ENCODE measurements at places on chromosomes 13 and 19.

GRCh38 chr13:36884235-36884634 is 35.8 kb downstream of the SMAD9 start:
- no peak for DNase-seq

DNA sequence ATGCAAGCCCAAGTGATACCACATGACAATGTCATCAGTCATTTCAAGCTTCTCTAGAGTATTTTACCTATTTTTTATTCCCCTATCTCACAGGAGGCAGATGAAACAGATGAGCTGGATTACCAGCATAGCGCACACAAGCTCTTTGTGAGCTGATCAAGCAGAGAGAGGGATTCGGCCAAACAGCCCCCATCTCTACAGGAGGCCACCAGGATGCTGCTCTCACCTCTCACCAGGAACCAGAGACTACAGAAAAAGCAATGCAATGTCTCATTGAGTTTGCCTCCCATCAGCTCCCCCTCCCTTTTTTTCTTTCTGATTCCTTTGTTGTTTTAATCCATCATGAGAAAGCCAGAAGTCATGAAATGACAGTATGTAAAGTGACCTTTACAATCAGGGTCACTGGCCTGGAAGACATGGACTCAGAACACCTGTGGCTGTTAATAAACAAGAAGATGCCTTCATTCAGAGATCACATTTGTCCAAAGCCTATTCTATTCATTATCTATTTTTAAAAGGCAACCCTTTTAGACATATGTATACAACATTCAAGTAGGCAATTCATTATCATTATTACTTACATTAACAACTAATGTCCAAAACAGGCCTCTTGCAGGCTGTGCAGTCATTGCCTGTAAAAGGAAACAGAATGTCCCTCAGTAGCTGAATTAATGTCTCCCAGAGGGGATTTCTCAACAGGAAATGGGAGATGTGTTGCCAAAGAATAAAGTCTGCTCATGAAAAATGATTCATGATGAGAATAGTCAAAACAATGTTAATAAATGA is 656.6 kb downstream of the TBC1D4 start:
- DNase-seq, result no peak

GRCh38 chr13:51781246-51782022 is 22.5 kb downstream of the DHRS12 start:
- DNase-seq, result no peak

GRCh38 chr19:17687857-17688784 is at the start of gene UNC13A:
Gene UNC13A (minus strand): TSS chr19:17688354. CDS start chr19:17688199, 155 bp downstream.
- DNase-seq, result peak; percentile 24

- no peak for DNase-seq
Observed at GRCh38 chr19:48183356-48183755, 12.9 kb downstream of the ZSWIM9 start.
